ENCODE measurements at places on chromosomes 13 and 19. TPM values are rescaled to one million over a fixed set of nuclear protein-coding genes. Genes with fewer than 3 reads are reported as not detected.

Gene FPR1
- total RNA-seq = not detected

- no peaks in the 10 kb centered on the region for H3K4me1 ChIP-seq
- no peaks in the 10 kb centered on the region for H3K27me3 ChIP-seq
- no peaks in the 10 kb centered on the region for H3K36me3 ChIP-seq
Measured at GRCh38 chr19:54576411-54576976, 2.9 kb downstream of the LILRA2 start.

- H3K27me3 ChIP-seq = no peaks in the 10 kb centered on the region
- peak; percentile 71 for DNase-seq
- peak overlapping the region; percentile 12 for H3K27ac ChIP-seq
- no peak overlapping the region for H3K4me3 ChIP-seq
- peaks cover 6% of the 10 kb centered on the region for H3K4me1 ChIP-seq
Measured at GRCh38 chr19:48999481-49000325, 6.0 kb downstream of the RUVBL2 start.

GRCh38 chr13:96540670-96541069, 450.8 kb downstream of the HS6ST3 start:
- no peaks in the 10 kb centered on the region for H3K36me3 ChIP-seq
- H3K27me3 ChIP-seq = peaks cover 13% of the 10 kb centered on the region
- H3K27ac ChIP-seq = no peak overlapping the region
- DNase-seq = no peak
- no peak overlapping the region for H3K4me3 ChIP-seq
- H3K4me1 ChIP-seq = peaks cover 6% of the 10 kb centered on the region

- no peaks in the 10 kb centered on the region for H3K27me3 ChIP-seq
- no peaks in the 10 kb centered on the region for H3K4me1 ChIP-seq
- H3K27ac ChIP-seq = no peak overlapping the region
- DNase-seq = no peak
- no peaks in the 10 kb centered on the region for H3K36me3 ChIP-seq
Measured at GRCh38 chr19:2590630-2591399, 111.7 kb downstream of the GNG7 start.

DNA sequence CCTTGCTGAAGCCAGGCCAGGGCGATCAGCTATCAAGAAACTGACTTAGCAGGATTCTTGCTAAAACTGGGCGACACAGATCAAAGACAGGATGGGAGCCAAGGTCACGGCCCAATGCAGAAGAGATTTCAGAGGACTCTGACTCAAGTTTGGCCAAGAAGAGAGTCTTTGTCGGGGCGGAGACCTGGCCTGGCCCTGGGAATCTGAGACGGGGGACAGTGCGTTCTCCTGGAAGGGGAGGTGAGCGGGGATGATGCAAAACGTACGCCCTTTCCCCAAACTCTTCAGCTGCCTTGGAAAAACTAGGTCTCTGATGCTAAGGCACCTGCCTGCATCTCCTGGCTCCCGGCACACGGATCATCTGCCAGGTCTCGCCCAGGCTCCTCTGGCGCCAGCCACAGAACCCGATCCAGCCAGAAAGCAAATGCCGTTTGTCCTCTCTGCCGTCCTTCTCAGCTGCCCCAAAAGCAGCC, 9.8 kb downstream of the MVB12A start:
- H3K36me3 ChIP-seq = no peaks in the 10 kb centered on the region
- peak overlapping the region; percentile 34 for H3K27ac ChIP-seq
- H3K4me3 ChIP-seq = no peak overlapping the region
- H3K27me3 ChIP-seq = no peaks in the 10 kb centered on the region

Measured in mesothelial cell of epicardium (in vitro differentiated cells).